ENCODE measurements at places on chromosomes 6 and 20.

DNA sequence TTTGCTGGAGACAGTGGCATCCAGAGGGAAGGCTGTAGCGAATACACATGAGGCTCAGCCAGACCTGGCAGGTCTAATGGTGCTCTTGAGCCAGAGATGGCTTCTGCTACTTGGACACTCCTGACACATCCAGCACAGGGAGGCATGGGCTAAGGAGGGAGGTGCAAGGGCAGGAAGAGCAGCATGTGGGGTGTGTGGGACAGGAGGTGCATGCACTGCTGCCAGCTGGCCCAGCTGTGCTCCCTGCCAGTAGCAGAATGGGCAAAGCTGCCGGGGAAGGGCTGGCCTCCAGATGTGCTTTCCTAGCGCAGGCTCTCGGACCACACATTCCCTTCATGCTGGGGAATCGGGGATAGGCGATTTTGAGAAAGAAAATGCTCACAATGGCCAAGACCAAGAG, 309.2 kb downstream of the CDC5L start:
- DNase-seq: no peak

DNA sequence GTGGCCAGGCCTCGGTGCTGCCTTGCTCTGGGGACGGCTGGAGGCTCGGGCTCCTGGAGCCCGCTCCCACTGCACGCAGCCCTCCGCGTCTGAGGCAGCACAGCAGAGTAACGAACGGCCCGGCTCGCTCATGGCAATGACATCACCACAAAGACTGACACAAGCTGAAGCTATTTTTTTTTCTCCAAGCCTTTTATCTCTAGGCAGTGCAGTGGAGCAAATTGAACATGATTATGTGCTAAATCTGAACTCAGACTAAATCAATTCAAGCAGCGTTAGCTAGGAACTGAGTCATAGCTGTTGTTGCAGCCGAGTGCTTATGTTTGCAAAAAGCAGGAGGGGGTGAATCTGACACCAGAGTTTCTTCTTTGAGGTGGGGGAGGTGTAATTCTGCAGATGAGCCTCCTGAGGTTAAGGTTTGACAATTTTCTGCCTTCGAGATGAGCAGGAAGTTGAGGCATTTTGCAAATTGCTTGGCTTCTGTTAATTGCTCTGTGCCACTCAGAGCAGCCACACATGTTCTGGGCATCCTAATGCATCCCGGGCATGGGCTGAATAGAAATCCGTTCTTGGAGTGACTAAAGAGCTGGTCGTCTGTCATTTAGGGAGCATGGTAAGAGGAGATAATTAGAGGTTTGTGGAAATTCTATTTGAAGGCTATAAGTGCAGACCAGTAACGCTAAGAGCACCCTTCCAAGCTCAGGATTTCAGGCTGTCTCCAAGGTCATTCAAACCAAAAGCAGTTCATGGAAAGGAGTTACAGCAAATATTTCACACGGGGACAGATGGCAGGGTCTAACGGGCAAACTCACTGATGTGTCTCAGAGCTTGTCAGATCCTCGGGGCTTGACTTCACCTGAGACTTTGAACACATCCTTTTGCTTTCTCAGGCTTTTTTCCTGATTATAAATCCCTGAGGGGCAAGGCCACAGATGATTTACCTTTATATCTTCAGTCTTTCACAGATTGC, 155.1 kb upstream of the ENPP5 start:
- no peak for DNase-seq

GRCh38 chr20:6575912-6576401, 191.5 kb upstream of the BMP2 start:
- no peak for DNase-seq

DNA sequence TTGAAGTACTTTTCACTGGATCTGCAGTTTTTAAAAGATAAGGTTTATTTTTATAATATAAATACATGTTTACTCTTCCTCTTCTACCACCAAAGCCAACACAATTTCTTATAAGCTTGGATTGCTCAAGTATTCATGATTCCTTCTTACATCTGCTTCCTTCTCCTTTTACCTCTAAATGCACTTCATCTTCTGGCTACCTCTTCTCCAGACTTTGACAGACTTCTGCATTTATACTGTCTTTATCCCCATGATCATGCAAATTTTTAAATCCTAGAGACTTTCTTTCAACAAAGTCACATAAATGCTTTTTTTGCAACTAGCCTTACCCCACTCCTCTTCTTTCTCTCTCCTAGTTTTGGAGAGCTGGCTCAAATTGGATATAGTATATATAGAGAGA, 142.9 kb downstream of the TFAP2B start:
- DNase-seq: no peak

GRCh38 chr6:27187231-27188060, 60.1 kb upstream of the PRSS16 start:
- no peak for DNase-seq

GRCh38 chr20:20711413-20711812, 1.0 kb downstream of the RALGAPA2 start:
- no peak for DNase-seq

GRCh38 chr6:126361832-126362440, 22.0 kb downstream of the CENPW start:
- DNase-seq: no peak

DNA sequence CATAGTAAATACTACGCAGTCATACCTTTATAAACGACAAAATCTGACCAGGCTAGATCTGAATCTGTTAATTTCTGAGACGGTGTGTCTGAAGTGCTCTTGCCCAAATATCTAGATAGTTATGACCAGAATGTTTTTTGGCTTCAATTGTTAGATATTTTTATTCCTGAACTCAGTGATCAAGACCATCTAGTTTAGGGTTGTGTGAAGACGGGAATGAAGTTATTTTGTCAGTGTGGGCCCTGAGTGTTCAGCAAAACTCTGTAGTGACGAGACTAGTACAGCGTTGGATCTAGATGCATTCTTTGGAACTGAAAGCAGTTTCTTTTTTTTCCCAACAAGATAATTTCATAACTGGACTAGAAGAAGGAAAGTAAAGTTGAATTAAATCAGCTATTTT, 3.1 kb downstream of the STXBP5 start:
- DNase-seq: no peak

GRCh38 chr6:24920136-24920535, 15.6 kb downstream of the RIPOR2 start:
- DNase-seq: no peak

DNA sequence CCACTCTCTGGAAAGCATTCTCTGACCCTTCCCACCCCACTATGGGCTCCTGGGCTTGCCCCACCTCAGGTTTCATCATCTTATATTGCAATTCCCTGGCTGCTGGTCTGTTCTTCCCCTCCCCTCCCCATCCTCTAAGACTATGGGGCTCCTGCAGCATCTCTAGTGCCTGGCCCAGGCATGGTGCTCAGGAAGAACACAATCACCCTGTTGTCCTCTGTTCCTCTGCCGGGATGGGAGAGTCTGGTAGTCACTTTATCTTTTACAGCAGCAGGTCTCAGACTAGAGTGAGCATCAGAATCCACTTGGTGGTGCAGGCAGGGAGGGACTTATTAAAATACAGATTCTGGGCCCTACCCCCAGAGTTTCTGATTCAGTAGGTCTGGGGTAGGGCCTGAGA, 5.0 kb upstream of the LPIN3 start:
- DNase-seq: no peak

DNA sequence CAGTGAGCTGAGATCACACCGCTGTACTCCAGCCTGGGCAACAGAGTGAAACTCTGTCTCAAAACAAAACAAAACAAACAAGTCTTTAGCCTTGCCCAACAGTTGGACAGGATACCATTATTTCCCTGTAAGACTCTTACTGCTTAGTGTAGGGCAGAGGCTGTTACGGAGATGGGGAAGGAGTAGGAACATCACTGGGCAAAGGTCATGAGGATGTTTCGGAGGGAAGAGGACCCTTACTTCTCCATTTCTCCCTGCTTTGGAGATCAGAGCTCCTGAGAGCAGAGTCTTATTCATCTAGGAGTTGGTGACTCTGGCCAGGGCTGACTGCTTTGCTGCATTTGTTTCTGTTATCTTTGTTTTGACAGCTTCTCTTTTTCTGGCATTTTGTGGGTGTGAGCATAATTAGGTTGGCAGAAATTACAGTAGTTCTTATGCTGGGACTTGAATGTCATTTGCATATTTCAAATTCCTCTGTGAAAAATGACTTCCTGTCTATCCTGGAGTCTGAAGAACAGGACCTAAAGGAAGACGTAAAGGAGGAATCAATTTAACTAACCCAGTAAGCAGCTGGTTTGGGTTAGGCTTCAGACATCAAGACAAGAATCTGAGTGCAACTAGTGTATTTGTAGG, 89.0 kb downstream of the CDS2 start:
- DNase-seq: no peak

DNA sequence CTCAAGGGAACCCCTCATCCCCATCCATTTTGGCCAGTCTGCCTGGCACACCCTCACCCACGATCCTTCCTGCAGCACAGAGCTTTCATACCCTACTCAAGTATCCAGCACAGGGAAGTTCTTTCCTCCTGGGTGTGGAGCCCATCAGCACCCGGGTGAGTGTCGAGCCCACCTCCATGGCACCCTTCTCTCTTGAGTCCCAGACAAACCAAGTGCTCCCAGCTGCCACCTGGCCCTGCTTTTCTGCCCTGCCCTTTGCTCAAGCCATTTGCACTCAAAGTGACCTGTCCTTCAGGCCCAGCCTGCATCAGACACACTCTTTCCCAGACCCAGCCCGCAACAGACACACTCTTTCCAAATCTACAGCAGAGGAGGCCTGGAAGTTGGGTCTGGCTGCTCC, 257.2 kb downstream of the DLL1 start:
- DNase-seq: no peak

DNA sequence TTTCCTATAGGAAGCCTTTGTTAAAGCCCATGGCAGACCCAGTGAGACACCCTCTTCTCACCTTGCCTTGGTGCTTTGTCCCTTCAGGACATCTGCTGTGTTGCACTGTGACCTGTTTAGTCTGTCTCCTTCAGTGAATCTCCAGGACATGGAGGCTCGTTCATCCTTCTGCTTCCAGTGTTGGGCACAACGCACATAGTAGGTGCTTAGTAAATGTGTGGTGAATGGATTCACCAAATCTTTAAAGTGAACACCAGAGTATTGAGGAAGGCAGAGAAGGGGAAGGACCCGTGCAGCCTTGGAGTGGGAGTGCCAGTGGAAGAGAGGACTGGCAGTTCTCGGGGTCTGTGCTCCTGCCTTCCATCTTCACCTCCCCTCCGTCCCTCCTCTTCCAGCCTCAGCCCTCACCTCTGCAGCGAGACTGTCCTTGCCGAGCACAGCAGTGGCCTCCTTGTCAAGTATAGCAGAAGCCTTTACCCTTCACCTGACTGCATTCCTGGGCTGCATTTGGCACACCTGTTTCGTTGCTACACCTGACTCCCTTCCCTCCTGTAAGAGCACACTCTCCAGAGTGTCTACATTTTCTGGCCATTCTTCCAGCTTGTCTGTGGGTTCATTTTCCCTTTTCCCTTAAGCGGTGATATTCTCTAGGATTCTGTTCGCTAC, 49.2 kb downstream of the ARID1B start:
- DNase-seq: no peak

GRCh38 chr6:134517145-134517658, 199.3 kb upstream of the SGK1 start:
- no peak for DNase-seq

DNA sequence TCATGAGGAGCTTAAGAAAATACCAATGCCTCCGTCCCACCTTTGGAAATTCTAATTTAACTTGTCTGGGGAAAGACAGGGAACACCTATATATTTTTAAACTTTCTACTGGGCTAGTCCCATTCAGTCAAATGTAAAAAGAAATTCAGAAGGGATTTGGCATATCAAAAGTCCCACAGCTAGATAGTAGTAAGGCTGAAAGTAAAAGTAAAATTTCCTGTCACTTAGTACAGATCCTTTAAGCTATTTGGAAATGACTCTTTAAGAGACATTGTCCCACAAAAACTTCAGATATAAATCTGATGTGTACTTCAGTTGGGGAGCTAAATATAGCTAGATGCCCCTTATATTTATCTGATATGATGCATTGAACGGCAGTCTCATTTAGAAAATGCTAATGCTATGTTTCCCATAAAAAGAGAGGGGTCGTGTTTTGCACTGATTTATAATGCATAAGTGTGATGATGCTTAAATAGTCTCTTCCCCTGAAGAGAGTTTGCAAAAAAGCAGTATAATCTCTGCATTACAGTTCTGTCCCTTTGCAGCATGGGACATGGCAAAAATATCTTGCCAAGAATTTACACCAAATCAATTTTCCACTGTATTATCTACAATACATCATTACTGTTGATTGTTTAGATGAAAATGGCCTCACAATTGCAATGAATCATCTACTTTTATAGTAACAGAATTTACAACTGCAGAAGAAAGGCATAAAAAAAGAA, 860.8 kb upstream of the MAP3K7 start:
- DNase-seq: no peak

GRCh38 chr20:41616228-41616627, 1.9 kb downstream of the CHD6 start:
- no peak for DNase-seq

DNA sequence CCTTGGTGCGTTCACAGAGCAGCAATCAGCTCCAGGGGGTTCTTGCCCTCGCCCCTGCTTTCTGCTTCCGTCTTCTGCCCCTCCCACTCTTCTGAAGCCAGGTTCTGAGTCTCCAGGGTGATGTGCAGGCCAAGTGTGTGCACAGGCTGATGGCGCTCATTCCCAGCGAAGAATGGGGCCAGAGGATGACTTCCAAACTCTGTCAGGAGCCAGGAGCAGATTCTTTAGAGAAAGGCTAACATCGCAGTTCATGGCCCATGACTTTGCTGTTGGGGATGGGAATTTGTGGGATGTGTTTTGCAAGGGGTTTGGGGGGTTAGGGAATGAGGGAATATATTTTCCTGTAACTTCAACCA, 56.1 kb upstream of the CCN6 start:
- no peak for DNase-seq

DNA sequence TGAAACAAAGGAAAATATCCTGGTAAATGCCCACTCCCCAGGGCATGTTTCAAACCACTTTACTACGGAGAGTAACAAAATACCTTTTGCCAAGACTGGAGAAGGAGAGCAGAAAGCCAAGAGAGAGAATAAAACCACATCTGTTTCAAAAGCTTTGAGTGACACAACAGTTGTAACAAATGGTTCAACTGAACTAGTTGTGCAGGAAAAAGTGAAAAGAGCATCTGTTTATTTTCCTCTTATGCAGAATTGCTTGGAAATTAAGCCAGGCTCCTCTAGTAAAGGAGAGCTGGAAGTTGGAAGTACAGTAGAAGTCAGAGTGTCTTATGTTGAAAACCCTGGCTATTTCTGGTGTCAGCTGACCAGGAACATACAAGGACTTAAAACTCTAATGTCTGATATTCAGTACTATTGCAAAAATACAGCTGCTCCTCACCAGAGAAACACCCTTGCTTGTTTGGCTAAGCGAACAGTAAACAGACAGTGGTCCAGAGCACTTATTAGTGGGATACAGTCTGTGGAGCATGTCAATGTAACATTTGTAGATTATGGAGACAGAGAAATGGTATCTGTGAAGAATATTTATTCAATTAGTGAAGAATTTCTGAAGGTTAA, 2.6 kb downstream of the TDRD6 start:
- no peak for DNase-seq

DNA sequence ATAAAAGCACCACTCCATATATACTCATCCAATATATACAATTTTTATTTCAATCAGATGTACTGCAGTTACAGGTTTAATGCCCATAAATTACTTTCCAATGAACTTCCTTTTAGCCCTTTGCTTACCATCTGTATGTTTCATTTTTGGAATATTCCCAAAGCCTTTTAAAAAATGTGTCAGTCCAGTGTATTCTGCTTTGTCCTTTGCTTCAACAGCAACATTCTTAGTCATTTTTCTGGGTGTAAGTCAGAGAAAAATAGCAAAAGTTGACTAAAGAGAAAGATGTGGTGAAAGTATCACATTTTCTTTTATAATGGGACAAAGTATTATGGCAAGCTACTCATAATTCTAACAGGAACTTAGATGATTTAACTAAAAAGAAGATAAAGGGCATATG, 15.2 kb downstream of the DSE start:
- DNase-seq: no peak

All from stimulated activated CD8-positive, alpha-beta memory T cell treated with anti-CD3 and anti-CD28 coated beads, Interleukin-12 subunit alpha, Interleukin-12 subunit beta, amount 100 ng/mL, for 4 hours (primary cell).